ENCODE measurements at places on chromosomes 1 and 21.

DNA sequence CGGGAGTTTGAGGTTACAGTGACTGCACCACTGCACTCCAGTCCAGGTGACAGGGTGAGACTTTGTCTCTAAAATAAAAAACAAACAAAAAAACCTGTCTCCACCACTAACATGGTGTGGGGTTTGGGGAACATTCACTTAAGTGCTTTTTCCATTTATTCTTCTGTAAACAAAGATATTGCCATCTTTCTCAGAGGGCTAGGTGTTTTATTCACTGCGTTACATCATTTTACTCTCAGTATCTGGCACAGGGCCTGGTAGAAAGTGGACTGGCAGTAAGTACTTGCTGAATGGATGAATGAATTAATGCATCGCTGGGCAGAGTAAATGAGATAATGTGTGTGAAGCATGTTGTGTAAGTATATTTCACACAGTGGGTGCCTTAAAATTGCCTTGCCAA, 20.1 kb downstream of the KIAA0040 start:
- no peak for DNase-seq

GRCh38 chr1:12475947-12476346, 142.1 kb downstream of the DHRS3 start:
- no peak for DNase-seq

DNA sequence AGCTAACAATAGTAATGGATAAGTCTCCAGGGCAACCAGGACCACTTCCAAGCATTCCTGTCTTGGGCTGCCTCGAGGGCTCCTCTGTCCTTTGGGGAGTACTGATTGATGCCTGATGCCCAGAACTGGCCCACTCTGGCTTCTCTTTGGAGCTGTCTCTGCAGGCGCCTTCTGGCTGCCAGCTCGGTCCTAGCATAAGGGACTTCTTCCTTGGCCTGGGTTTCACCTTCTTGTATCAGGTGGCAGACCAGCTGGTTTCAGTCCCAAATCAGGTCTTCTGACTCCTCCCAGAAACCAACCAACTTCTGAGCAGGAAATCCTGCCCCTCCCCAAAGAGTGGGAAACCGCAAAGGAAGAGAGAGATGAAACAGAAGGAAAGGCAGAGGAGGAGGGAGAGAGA, 10.6 kb downstream of the G0S2 start:
- DNase-seq: peak; percentile 73

GRCh38 chr1:90591355-90591969, 125.6 kb downstream of the BARHL2 start:
- DNase-seq: no peak

DNA sequence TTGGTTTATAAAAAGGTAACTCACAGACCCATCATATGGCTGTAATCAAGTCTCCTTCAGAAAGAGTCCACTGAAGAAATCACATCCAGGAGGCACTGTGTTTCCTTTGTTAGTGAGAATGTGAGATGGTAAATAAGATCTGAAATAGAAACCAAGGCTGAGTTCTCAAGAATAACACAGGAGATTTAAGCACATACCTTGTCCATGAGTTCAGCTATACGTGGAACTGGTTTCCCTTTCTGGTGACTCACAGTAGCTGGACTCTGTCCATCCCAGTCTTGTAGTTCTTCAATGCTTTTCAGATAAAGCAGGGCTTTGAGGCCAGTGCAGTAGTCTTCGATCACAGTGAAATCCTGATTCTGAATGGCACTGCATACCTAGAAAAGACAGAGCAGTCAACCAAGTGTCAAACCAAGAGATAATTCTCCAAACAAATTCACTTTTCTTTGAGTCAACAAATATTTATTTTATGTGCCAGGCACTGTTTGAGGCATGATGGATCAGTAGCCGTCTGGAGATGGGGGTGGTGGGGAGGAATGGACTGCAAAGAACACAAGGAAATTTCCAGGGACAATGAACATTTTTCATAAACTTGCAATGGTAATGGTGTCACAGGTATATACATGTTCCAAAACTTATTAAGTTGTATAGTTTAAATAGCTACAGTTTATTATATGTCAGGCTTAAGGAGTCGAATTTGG, 471.4 kb downstream of the PTBP2 start:
- DNase-seq: no peak

DNA sequence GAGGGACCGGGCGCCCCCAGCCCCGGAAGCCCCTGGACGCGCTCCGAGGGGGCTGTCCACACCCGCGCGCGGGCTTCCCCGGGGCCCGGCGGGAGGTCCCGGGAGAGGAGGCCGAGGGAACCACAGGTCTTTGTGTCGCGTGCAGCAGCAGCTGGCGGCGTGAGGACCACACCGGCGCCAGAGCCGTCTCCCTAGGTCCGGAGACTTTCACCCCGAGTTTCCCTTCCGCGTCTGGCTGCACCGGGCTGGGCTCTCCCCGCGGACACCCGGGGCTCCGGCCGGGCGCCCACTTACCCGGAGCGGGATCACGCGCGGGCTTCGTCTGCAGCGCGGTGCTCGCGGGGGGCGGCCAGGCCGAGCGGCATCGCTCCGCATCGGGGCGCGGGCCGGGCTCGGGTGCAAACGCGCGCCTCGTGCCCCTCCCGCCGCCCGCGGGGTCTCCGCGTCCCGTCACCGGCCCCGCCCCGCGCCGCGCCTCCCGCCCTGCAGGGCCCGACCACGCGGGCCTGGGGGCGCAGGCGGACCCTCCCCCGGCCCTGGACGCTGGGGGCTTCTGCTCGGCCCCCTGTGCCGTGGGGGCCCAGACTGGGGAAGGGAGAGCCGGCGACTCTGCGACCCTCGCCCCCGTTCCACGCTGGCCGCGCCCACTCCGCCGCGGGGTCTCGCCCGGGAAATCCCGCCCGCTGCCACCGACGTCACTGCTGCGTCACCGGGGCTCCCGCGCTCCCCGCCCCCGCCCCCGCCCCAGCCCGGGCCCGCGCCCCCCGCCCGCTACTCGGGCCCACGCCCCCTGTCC, at the start of gene GNG4:
Gene GNG4, minus strand, starts transcription at position 417 of the 796 bp plus-strand sequence. CDS start 65,946 bp downstream, outside the sequence.
- no peak for DNase-seq

DNA sequence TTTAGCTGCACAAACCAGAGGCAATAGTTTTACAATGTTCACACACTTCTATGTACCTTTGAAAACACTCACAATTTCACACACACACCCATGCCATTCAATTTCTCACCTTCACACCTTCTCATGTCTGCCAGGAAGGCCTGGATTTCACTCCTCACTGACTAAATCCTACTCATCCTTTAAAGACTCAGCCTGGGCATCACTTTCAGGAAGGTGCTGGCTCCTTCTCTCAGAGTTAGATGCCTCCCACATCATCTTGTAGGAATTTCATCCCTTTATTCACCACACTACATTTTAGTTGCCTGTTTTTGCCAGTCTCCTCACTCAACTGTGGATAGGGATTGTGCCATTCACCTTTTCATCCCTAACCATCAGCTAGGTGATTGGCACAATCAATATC, 2.3 kb downstream of the IL20 start:
- no peak for DNase-seq

- no peak for DNase-seq
Measured at GRCh38 chr1:211305044-211305443, 21.6 kb upstream of the TRAF5 start.

GRCh38 chr1:81702903-81703302, 97.8 kb upstream of the ADGRL2 start:
- DNase-seq: no peak

DNA sequence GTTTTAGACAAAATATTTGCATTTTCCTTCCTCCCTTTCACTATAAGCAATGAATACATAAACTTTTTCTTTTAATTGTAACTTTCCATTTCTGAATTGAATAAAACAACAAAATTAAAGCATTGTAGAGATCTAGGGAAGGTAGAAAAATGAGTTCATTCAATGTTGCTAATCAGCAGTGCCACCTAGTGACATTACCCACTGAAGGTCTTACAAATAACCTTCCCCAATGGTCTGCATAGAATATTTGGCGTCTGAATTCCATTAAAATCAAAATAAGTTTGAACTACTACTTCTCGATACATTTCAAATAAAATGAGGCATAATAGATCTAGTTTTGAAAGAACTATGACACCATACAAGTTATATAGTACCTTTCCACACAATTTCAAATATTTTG, 19.6 kb downstream of the FH start:
- peak; percentile 15 for DNase-seq

DNA sequence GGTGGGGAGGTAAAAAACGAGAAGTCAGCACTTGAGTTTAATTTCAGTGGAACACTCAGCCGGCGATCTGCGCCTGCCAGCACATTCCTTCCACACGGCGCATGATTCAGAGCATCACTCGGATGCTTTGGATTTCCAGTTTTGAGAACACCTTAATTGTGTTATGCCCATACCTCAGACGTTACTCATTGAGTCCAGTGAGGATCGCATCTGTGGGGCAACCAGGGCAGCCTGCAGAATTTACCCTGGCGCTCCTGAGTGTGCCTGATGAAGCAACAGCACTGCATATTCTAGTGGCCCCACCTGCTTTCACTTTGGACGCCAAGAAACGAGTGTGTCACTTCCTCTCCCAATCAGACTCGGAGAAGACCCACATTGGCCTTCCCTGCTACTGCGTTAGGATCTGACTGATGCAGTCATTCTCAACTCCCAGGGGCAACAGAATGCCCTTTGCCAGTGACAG, 19.9 kb downstream of the FAM89A start:
- no peak for DNase-seq

DNA sequence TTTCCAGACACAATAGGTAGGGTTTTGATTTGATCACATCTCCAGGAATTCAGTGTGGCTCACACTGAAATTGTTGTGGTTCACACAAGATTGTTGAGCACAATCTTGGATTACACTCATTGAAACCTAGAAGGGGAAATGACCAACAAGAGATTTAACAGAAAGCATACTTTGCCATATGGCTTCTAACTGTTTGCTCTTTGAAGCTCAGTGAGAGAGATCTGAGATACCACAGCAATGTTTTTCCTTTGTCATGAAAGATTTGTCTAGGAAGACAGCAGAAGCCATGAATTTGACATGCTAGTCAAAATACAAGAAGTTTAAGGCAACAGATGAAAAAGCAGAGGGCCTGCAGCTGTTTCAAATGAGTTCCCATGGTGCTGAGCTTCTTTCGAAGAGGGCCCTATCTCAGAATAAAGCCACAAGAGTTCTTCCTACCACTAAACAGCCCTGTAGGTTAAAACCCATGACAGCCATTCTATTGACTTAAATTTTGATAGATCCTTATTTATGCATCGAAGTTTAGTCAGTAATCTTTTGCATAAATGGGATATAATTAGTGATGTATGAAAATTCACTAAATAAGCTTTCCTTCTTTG, 650.4 kb downstream of the LTN1 start:
- no peak for DNase-seq

DNA sequence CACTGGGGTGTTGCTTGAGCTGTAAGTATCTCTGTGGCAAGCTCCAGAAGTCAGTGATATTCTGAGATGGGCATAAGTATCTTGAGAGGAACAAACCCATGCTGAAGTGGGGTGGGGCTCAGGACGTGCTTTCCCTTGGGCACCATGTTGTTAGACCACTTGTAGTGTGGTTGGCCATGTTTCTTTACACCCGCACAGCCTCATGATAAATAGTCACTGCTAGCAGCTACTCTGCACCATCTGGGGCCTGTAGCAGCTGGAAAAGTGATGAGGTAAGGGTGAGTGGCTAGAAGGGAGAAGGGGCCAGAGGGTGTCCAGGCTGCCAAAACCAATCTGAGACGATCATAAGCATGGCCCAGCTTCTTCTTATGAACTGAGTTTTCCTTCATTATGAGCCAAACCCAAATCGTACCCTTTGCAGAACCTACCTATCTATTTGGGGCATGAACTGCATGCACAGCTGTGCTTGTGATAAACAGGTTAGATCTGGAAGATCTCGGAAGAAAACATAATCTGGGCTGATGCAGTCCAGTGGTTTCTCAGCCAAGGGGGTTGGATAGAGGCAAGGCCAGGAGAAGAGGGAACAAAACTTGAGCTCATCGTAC, 91.9 kb upstream of the IRF2BP2 start:
- DNase-seq: no peak

DNA sequence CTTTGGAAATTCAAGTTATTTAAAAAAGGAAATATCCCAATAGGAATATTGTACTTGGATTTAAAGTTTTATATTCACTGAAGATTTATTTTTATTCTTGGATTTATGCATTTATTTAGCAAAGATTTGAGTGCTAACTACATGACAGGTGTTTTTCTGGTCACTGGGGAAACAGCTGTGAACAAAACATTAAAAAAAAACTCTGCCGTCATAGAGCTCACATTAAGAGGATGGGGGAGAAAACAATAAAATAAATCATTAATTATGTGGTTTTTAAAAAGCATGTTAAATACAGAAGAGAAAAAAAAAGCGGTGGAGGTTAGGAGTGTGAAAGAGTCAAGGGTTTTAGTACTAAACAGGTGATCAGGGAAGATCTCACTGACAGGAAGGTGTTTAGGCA, 149.9 kb downstream of the GALNT2 start:
- DNase-seq: no peak

GRCh38 chr1:16433030-16433429, 4.2 kb downstream of the SPATA21 start:
- no peak for DNase-seq

- no peak for DNase-seq
Measured at GRCh38 chr1:100268202-100268601, 2.2 kb downstream of the RTCA start.
